ENCODE measurements at places on chromosomes 2 and 18.

DNA sequence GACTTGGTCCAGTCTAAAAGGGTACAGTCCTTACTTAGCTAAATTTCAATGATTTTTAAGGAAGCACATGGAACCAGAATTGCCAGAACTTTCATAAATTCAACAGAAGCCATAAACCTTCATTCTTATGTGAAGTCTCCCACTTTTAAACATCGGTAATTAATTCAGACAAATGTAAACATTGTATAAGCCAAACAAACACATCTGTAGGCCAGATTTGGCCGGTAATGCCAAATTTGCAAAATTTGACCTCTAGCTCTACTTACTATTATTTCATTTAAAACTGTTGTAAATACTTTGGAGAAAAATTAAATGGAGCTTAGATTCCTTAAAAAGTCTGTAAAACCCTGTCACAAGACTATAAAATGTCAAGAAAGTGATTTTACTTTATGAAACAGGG is 83.2 kb upstream of the GALNT5 start:
- no peak for DNase-seq

GRCh38 chr18:63262369-63263335 is 56.9 kb downstream of the BCL2 start:
- no peak for DNase-seq

- DNase-seq, result no peak
Observed at GRCh38 chr2:230895536-230896345, 29.3 kb downstream of the GPR55 start.

DNA sequence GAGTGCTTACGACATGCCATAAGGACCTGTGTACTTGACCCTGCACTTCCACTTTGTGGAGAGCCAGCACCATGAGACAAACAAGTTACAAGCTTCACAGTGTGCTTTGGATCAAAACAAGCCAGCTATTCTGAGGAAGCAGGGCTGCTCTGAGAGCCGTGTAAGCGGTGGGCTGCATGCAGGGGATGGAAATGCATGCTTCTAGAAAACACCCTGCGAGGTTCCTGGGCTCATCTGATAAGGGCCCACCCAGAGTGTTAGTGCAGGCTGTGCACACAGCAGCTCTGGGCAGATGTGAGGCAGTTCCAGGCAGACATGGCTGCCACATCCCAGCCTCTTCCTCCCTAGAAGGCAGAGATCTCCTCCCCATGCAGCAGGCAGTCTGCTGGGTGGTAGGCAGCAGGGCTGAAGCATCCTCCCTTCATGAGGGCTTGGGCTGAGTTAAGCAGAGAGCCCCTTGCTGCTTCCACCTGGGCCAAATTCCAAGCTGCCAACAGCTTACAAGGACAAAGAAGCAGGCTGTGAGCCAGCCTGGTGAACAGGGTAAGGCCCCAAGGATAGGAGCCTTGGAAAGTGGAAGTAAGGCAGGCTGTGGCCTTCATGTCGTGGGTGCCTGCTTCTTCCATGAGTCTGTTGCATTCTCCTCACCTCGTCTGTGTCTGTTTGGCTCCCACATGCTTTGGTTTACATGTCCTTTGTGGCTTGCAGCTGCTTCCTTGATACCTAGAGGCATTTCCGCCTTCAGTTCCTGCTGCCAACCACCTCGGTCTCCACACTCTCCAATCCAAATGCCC is 7.7 kb downstream of the PSD4 start:
- no peak for DNase-seq

- DNase-seq, result no peak
Observed at GRCh38 chr18:21739604-21740537, 721 bp upstream of the MIB1 start.

DNA sequence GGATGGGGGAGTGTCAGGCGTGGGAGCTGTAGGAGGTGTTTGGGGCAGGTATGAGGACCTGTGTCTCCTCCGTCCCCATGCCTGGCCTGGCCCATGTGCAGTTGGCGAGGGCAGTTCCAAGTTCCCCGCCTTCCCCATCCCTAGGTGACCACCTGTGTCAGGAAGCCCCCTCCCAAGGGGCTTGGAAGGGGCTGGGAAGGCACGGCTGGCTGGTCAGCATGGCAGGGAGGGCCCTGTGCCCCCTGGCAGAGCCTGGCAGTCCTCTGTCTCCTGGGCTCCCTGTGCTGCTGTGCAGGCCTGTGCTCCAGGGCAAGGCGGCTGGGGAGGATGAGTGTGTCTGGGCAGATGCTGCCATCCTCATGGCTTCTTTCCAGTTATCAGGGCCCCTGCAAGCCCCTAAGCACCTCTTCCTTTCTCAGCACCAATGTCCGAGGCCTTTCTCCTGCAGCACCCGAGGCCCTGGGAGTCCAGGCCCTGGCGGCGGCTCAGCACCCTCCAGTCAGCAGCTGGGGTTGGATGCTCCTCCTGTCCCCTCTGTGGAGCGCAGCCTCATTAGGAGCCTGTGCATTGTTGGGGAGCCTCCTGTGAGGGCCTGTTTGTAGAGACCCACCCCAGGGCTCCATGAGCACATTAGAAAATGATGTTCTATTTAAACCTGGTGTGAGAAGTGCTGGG is 101.7 kb downstream of the FAM210A start:
- no peak for DNase-seq

DNA sequence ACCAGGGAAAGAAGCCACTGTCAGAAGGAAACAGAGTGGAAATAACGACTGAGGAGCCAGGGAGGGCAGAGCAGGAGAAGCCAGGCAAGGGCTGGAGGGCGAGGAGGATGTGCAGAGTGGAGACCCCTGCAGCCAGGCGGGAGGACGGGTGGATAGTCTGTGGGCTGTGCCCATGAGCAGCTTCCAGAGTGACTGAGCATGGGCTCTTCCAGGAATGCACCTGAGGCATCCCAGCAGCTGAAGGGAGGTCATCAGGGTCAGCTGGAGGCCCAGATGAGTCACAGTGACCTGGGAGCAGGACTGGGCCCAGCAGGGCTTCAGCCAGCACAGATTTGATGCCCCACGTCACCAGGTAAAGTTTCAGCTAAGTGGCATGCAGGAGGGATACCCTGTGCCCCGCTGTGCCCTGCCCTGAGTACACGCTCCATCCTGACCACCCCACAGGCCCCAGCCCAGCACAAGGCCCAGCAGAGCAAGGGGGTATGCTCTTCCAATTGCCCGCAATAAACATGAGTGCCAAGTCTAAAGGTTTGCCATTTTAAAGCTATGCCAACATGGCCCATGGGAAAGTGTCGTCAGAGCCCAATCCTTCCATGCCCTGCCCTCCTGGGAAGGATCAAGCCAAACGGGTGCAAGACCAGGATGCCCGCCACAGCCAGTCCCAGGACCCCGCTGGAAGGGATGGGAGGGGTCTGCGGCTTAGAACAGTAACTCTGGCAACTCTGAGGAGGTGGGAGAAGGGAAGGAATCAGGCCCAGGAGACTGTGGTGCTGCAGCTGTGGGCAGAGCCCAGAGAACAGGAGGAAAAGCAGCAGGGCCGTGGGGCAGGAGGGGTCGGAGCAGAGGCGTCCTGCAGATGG is 85.7 kb downstream of the SEPTIN10 start:
- DNase-seq, result no peak

DNA sequence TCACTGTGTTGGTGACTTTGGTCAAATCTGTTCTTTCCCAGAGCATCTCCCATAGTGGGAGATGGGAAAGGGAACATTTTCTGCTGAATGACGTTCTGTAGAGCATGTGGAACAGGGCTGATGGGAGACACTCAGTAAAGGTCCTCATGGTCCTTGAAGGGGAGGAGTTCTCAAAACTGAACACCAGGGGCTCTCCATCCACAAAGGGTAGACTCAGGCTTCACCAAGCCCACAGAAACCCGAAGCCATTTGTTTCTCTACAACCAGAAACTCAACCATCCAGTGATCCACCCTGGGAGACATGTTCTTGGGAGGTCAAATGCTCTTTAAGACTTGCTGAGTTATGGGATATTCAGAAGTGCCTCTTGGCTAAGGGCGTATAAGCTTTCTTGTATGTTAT is 131.8 kb downstream of the ACOXL start:
- DNase-seq, result no peak

GRCh38 chr2:138689705-138690104 is 90.5 kb downstream of the NXPH2 start:
- DNase-seq, result no peak

DNA sequence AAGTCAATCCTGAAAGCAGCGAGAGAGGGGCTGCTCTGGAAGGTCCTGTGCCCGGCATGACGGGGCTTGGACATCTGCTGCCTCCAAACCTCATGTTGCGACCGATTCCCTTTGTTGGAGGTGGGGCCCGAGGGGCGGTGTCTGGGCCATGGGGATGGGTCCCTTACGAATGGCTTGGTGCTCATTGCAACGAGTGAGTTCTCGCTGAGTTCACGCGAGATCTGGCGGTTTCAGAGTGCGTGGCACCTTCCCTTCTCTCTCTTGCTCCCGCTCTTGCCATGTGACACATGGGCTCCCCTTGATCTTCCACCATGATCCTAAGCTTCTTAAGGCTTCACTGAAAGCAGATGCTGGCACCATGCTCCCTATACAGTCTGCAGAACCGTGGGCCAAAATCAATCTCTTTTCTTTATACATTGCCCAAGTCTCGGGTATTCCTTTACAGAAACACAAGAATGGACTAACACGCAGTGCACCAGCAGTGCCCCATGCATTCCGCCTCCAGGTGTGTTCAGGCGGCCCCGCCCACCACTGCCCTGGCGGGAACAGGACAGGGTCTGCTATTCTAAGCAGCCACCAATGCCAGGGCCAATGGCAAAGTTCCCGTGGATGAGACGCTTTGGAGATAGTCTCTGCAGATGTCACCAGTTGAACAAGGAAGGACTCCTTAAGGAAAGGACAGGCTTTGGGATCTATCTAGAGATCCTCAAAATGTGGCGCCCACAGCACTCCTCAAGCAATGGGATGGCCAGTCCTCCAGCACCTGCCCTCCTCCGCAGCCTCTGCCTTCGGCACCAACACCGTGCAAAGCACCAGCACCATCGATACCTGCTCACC is 63.4 kb downstream of the ZNF516 start:
- DNase-seq, result no peak

DNA sequence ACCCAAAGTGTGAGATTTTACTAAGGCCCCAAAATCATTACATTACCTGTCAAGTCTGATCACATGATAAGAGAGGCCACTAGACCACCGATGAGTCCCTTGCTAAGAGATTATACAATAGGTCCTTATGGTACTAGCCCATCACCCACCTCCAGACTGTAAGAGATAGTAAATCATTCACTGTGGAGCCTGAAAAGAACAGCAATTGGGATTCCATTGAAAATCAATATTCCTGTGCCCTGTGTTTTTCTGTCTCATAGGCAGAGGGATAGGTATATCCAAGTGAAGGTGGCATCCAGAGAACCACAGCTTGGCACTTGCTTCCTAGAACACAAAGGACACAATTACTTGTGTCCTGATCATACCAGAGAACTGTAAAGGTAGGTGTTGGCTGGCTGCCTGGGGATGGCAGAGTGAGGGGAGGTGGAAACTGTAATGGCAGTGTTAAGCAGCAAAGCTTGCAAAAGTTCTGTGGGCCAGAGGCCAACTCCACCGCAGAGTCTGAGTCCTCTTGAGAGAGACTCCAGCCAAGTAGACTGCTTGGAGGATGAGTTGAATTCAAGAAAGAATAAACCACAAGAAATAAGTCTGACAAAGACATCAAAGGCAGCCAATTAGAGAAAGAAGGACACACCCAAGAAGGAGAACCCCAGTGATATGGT is 102.0 kb upstream of the PIEZO2 start:
- DNase-seq, result no peak

DNA sequence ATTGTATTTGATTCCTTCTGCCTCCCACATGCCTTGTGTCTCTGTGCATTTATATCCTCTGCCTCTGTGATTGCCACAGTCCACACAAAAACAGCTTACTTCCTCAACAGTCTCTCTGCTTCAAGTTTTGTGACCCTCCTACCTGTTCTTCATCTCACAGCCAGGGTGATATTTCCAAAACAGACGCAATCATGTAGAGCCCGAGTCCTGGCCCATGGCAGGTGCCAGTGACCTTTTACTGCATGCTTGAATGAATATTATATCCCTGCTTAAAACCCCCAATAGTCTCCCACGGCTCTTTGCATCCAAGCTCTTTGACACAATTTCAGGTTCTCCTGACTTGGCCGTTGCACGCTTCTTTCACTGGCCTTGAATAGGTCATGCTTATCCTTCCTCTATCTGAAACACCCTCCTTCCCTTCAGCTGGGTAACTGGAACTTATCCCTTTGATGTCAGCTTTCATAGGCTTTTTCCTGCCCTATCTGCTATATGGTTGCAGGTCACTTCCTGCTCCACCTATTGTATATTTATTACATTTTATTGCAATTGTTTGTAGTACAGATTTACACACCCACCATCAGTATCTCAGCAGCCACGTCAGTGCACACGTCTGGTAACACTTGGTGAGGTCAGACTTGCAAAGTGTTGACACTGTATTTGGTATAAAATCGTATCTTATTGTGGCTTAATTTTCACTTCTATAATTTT is 29.7 kb upstream of the IL1B start:
- DNase-seq, result no peak

GRCh38 chr18:10006311-10006893 is 92.6 kb downstream of the VAPA start:
- no peak for DNase-seq

- no peak for DNase-seq
Observed at GRCh38 chr18:10399465-10399864, 55.0 kb upstream of the APCDD1 start.

DNA sequence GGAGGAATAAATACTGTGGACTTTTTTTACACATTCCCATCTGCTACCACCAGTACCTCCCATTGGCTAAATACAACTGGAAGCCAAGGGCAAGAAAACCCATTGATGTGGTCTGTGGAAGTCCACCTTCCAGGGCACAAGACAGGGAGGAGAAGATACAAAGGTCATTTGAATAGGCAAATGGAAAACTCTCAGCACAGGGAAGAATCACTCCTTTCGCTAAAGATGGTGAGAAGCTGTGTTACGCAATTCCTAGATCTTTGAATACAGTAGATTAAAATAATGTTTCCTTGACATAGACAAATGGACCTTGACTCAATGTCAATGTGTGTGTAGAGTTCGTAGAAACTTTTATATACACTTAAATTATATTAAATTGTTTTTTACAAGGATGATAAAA is 70.9 kb upstream of the ERBB4 start:
- DNase-seq, result no peak

- DNase-seq, result no peak
Observed at GRCh38 chr18:48003426-48004349, 73.2 kb upstream of the SMAD2 start.

DNA sequence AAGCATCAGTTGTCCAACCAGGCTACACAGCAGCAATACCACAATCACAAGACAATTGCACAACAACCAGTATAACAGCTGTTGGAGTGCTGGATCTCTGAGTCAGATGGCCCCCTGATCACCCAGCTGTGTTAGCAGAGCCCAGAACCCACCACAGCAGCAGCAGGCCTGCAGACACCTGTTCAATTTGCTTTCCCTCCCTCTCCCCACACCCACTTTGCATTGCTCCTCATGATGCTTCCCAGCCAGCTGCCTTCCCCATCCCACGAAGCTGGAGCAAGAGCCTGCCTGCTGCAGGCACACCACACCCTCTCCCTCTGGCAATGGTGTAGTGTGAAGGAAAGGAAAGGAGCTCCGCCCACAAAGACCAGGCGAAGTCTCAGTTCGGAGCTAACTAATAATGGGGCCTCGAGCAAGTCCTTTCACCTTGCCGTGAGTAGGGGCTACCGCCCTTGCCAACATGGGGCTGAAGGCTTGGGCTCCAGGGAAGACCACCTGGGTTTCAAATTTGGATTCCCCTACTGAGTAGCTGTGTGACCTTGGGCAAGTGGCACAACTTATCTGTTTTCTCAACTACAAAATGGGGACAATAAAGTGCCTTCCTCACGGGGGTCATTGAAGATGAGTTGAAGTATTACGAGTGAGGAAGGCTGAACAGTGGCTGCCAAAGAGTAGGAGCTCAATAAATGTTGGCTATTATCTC is 19.4 kb upstream of the ZBTB7C start:
- DNase-seq, result no peak

GRCh38 chr2:167579826-167580225 is 667.6 kb downstream of the STK39 start:
- DNase-seq, result no peak

GRCh38 chr18:49227441-49228165 is 232.8 kb downstream of the DYM start:
- DNase-seq, result peak; percentile 5
